ENCODE measurements at places on chromosomes 4 and X.

DNA sequence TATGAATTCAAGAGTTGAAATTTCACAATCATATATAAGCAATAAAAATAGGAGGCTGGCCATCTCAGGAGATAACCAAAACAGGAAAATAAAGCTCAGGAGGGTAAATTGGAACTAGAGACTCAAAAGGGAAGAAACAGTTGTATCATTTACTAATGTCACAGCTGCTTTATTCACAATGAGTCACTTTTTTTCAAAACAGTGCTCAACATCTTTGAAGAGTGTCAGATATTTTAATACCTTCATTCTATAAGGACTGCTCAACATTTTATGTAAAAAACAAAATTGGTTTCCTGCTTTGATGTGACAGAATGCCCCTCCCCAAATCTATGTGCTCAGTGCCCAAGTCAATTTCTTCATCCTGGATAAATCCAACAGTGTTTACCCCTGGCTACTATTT is 97.7 kb downstream of the DDX60 start:
- DNase-seq: no peak

DNA sequence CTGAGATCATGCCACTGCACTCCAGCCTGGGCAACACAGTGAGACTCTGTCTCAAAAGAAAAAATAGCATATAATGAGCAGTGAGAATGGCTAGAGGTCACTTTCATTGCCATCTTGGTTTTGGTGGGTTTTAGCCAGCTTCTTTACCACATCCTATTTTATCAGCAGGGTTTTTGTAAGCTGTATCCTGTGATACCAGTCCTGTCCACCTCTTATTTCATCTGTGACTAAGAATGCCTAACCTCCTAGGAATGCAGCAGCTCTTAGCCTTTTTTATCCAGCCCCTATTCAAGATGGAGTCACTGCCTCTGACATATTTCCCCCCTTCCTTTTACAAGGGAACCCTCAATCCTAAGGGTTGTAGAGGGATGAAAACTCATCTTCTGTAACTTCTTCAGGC is 26.1 kb upstream of the IGFBP7 start:
- no peak for DNase-seq

DNA sequence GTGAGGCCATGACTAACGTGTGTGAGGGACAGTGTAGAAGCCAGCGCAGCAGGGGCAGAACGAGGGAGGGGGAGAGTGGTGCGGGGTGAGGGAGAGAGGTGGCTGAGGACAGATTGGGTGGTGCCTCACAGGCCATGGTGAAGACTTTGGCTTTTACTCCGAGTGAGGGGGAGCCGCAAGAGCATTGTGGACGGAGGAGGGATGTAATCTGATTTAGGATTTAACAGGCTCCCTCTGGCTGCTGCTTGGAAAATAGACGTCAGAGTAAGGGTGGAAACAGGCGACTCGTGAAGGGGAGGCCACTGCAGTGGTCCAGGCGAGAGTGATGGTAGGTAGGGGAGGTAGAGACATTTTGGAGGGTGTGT is 13.0 kb downstream of the PPP1R3F start:
- no peak for DNase-seq

- DNase-seq: no peak
Measured at GRCh38 chrX:73262991-73263390, 48.3 kb upstream of the NAP1L2 start.

DNA sequence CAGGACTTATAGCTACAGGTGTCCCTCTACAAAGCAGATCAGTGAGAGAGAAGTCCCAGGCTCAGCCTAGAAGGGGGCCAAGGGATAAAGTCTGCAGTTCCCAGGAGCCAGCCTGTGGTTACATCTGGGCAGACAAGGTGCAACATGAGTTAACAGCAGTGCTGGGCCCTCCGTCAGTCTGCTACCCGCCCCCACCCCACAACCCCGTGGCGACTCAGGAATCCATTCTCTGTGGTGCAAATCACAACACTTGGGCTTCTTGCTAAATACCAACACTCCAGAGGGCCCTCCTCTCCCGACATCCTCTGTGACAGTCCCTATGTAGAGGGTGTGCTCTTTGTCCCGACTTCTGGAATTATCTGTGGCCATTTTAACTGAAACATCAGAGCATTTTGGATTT is 13.8 kb downstream of the GPM6B start:
- no peak for DNase-seq

Data from stimulated activated CD4-positive, alpha-beta T cell treated with anti-CD3 and anti-CD28 coated beads, Interleukin-12 subunit alpha, Interleukin-12 subunit beta, amount 100 ng/mL, for 4 hours (primary cell).